Dermis microvascular lymphatic vessel endothelial cell (primary cell): ENCODE measurements at places on chromosomes 3 and 15. TPM values are rescaled to one million over a fixed set of nuclear protein-coding genes. Genes with fewer than 3 reads are reported as not detected.

NOP10 gene
- 162 and 212 TPM in 2 replicates for total RNA-seq

EPHB1 gene
- total RNA-seq = 1.4 and 3.8 TPM in 2 replicates

DNAJB8 gene
- total RNA-seq = not detected in 2 replicates

DGKG gene
- total RNA-seq = 1.1 and 2.2 TPM in 2 replicates

MKRN3 gene
- total RNA-seq = under 0.01 TPM in 1 of 2 replicates, not detected in the other

CRYGS gene
- total RNA-seq = 0.77 and 0.89 TPM in 2 replicates

RETNLB gene
- total RNA-seq = not detected in 2 replicates

TLR9 gene
- not detected in 2 replicates for total RNA-seq

HRH1 gene
- 2.3 and 2.7 TPM in 2 replicates for total RNA-seq

CDHR4 gene
- not detected in 2 replicates for total RNA-seq
